ENCODE measurements at places on chromosomes 12 and 14.

DNA sequence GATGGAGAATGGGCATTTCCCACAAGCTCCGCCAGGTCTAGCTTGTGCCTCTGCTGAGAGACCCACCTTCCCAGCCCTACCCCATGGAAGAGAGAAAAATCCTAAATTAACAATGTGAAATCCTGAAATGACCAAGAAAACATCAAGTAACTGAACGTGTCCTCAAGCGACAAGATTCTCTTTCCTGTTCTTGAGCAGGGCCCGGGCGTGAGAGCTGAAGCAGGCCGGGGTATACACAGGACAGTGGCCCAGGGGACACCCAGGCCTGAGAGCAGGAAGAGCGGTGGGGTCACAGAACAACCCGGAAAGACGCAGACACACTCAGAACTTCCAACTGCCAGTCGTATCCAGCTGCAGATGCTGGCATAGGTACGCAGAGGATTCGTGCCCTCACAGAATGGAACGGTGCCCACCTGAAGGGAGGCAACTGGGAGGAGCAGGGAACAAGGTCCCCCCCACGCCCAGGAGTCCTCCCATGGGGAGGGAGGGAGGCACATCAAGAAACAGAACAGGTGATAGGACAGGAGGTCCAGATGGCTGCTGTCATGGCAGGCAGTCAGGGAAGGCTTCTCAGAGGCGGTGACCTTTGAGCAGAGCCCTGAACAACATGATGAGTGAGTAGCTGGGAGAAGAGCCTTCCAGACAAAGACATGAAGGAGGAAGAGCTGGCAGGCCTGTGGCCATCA, 9.1 kb downstream of the RIMBP2 start:
- DNase-seq: no peak

- no peak for DNase-seq
Observed at GRCh38 chr14:74572726-74573301, 39.2 kb downstream of the LTBP2 start.

- DNase-seq: no peak
Observed at GRCh38 chr12:11761869-11762567, 112.5 kb downstream of the ETV6 start.

- no peak for DNase-seq
Observed at GRCh38 chr14:95697764-95698163, 11.5 kb downstream of the TCL1B start.

DNA sequence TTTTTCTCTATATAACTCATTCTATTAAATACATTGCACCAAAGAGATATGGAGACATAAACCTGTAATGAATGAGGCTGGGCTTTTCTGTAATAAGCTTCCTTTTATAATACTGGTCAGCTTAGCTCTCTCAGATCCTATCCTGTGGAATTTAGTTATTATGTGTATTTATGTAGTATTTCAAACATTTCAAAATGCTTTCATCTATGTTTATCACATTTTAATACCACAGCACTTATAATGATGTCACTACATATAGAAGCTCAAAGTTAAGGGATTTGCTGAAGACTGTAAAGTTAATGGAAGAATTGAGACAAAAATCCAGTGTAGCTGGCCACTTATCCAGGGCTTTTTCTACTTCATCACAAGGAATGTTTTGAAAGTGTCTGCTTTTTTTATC, 11.4 kb downstream of the ANG start:
- DNase-seq: no peak
